ENCODE measurements at places on chromosomes 16 and 17.

GRCh38 chr17:77207689-77208216 is 67.0 kb downstream of the SEC14L1 start:
- no peak for DNase-seq

DNA sequence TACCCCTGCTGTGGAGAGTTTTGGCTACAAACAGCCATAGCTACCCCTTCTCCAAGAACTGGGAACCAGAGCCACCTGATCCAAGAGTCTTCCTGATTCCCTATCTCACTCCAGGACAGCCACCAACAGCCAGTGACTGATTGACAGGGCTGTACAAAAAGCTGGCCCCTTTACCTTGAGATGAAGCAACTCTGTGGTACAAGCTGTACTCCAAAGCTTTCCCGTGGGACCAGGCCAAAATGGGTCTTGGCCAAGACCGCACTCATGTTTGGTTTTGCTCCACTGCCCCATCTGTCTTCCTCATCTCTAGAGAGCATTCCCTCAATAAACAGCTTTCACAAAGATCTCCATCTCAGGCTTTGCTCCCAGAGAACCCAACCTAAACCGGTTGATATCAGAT is 43.6 kb downstream of the RNF157 start:
- DNase-seq, result no peak

DNA sequence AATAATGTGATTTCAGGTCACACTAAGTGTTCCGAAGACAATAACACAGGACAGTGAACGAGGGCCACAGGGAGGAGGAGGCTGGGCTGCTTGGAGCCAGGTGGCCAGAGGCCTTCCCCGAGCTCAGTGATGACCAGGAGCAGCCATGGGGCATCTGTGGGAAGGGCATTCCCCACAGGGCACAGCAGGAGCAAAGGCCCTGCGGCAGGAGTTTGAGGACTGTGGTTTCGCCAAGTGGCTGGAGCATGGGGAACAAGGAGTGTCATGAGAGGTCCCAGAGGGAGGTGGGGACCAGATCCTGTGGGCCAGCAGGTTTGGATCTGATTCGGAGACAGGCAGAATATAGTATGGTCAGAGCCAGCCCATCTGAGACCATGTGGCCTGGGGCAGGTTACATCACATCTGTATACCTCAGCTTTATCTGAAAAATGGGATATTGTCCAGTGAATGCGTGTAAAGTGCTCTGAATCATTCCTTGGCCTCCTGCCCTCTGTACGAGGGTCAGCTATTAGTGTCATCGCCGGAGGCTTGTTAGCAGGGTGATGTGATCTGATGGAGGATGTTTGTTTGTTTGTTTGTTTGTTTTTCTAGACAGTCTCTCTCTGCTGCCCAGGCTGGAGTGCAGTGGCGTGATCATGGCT is 176.8 kb downstream of the KATNIP start:
- peak; percentile 50 for DNase-seq

GRCh38 chr17:81173762-81174155 is 7.7 kb upstream of the AATK start:
- DNase-seq, result no peak

DNA sequence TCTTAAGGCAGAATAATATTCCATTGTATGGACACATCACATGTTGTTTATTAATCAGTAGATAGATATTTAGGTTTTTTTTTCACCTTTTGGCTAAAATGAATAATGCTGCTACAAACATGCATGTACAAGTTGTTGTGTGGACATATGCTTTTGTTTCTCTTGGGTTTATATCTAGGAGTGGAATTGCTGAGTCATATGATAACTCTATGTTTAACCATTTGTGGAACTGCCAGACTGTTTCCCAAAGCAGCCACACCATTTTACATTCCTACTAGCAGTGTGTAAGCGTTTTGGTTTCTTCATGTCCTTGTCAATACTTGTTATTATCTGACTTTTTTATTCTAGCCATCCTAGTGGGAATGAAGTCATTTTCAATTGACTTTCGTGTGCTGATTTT is 21.3 kb downstream of the CYLD start:
- no peak for DNase-seq

DNA sequence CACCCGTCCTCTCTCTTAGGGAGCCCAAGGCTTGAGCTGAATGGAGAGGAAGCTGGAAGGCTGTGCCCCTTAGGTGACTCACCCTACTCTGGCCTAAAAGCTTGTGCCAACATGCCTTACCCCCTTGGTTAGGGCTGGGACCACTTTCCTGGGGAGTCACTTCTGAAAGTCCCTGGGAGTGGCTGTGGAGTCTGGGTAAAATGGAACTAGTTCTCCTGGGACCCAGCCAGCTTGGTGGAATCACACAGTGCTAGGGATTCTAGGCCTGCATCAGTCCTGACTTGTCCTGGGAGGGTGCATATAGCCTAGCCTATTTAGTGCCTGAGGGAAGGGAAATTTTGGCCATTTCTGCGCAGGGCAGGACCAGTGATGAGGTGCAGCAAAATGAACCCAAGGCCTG is 10.5 kb downstream of the MMP28 start:
- no peak for DNase-seq

DNA sequence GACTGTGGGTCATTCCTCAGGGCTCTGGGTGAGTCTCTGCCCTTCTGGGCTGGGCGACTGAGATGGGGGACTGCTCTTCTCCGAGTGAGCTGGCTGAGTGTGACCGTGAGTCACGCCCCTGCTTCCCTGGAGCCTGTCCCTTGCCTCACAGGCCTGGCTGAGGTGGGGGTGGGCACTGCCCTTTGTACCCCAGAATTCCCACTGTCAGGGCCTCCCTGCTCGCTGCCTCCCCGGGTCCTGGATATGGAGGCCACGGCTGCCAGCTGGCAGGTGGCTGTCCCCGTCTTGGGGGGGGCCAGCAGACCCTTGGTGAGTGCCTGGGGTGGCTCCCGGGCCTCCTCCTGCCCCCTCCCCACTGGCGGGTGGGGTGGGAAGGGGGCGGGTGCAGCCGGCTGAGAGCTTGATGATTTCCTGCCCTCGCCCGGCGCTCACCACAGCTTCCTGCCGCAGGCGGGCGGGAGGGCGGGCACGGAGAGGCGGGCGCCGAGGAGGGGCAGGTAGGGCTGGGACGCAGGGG is at the start of gene LAT:
Gene LAT, plus strand, starts transcription at position 434 of the 517 bp plus-strand sequence. CDS start 366 bp downstream, outside the sequence.
- DNase-seq, result peak; percentile 24

DNA sequence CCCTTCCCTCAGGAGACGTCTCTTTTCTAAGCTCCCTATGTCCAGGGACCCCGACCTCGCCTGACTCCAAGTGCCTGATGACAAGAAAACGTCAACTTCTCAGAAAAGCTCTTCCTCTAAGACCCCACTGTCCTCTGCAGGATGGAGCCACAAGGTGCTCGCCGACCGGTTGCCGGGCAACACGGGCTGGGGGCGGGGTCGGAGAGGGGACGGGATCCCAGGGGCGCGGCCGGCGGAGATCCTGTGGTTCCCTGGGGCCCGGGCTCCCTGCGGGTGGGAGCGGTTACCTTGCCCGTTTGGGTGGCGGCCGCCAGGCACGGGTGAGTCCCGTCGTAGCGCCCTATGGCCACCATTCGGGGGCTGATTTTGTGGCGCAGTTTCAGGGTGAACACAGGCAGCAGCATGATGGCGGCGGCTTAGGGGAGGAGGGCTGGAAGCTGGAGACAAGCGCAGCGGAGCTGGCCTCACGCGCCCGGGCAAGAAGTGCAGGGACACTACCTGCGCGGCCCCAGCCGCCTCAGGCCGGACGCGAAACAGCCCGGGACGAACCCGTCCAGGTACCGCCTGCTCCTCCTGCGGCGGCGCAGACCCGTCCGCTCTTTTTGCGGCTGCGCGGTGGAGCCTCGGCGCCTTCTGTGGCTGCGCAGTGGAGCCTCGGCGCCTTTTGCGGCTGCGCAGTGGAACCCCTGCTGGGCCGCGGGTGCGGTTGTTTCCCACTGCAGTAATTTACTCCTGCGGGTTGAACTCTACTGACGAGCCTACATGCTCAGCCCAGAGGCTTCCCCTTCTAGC is at the start of gene BBS2:
Gene BBS2, minus strand, starts transcription at position 566 of the 792 bp plus-strand sequence. Its CDS starts 162 bp downstream, at position 404.
- peak; percentile 88 for DNase-seq

GRCh38 chr17:54891176-54891821 is 9.4 kb upstream of the TOM1L1 start:
- peak; percentile 79 for DNase-seq

- no peak for DNase-seq
Observed at GRCh38 chr16:80663078-80663477, 122.3 kb downstream of the DYNLRB2 start.

DNA sequence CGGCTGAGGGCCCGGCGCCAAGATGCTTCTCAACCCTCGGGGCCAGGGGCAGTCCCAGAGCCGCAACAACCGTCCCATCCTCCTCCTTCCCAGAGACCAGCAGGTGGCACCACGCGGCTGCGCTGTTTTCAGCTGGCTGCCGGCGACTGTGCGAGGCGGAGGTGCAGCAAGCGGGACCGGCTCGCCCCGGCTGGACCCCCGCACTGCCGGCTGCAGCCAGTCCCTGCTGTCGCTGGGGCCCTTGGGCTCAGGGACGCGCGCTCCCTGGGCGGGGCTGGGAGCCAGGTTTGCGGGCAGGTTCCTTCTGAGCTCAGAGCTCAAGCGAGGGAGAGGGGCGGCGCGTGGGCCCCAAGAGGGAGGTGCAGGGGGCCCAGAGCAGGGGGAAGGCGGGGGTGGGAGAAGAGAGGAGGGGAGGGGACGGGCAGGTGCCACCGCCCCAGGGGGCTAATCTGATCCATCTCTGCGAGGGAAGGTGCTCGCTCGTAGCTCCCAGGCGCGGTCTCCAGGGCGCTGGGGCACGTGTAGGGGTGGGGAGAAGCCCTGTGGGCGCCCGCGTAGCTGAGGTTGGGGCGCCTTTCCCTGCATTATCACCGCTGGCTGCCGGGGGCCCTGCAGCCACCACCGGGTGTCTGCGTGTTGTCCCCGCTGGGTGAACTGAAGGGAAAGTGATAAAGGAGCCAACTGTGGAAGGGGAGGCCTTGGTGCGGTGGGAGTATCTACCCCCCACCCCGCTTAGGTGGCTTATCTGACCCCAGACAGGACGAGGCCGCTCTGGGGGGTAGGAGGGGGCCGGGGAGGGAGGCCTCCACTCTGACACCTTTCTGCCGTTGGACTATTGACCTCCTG is 24.2 kb downstream of the STAT5A start:
- DNase-seq, result no peak

GRCh38 chr16:71672803-71673581 is 47.0 kb downstream of the MARVELD3 start:
- DNase-seq, result no peak

DNA sequence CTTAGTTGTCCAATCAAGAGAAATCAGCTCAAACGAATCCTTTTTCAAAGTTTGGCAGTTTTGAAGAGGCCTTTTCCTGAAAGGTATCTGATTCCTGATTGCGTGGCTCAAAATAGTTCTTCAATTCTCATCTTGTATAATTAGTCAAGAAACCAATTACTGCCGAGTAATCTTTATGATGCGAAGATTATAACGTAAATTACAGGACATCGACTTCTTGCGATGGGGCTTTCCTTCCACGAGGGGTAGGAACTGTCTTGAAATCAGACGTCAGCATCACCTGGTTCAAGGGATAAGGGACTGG is 644 bp upstream of the ARL2BP start:
- no peak for DNase-seq

GRCh38 chr16:58044266-58045019 is 18.9 kb downstream of the MMP15 start:
- DNase-seq, result no peak

DNA sequence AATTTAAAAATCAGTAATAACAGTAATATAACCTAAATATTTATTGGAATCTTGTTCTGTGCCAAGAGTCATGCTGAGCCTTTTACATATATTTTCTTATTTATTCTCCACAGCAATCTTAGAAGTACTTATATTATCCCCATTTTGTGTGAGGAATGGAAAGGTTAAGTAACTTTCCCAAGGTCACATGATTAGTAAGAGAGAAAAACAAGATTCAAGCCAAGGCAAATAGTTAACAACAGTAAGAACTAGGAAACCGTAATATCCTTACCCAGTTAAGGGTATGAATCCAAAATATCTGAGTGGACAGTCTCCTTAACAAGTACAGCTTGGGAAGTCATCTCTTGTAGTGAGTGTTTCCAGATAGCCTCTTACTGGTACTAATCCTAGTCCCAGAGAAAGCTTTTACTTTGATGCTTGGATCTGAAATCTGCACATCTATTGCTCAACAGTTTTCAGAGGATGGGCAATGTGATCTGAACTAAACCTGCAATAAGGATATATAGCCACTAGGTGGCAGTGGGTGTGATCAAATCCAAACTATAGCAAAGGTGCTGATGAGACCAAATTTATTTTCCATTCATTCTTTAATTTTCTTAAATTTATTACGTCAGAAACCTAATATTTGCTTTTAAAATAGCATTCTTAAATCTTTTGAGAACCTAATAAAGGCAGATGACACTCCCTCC is 23.3 kb downstream of the SHISA6 start:
- DNase-seq, result no peak

DNA sequence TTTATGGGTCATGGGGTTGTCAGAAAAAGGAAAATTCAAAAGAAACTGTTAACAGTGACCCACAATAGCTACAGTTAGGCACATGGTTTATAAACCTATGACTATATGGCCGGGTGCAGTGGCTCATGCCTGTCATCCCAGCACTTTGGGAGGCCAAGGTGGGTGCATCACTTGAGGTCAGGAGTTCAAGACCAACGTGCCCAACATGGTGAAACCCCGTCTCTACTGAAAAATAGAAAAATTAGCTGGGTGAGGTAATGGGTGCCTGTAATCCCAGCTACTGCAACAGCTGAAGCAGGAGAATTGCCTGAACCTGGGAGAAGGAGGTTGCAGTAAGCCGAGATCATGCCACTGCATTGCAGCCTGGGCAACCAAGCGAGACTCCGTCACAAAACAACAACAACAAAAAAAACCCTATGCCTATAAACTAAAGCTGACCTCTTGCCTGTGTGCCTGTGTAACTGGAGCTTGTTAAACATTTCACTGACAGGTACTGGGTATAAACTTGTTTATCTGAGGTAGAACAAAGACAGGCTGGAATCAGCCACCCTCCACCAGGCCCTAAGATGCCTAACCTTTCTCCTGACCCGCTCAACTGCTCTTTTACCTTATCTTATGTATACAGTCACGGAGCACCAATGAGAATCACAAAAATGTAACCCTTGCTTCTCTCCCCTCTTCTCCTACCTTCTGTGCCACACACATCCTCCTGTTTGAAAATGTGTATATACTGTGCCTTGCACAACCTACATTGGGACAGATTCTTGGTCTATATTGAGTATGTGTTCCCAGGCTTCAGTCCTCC is 62.9 kb upstream of the ATF7IP2 start:
- DNase-seq, result no peak

- no peak for DNase-seq
Observed at GRCh38 chr17:40457964-40458791, 14.9 kb downstream of the IGFBP4 start.

DNA sequence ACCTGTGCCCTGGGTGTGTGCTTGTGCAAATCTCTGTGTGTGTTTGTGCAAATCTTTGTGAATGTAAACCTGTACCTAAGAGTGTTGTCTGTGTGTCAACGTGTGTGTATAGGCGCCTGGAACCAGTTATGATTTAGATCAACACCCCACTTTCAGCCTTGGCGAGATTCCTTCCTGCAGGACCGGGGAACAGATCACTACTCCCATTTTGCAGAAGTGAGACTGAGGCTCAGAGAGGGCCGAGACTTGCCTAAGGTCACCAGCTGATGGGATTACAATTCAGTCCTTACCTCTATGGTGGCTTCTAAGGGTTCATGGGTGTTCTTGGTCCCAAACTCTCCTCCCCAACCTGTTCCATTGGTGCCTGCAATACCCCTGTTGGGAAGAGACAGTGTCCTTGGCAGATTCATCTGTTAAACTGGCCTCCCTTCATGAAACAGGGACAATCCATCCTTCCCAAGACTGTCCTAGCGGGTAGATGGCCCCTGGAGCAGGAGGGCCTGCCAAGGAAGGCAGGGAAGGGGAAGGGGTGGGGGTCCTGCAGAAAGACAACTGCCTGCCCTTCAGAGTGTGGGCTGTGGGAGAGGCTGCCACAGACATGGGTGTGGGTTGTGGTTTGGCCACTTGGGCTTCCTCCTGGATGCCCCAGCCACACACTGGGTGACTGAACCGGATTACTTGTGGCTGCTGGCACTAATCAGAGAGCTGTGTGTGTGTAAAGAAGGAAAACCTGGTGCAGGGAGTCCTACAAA is 6.9 kb upstream of the MAPK7 start:
- DNase-seq, result no peak

Measured in RKO (cell line).